ENCODE measurements at places on chromosomes 3 and 15.

DNA sequence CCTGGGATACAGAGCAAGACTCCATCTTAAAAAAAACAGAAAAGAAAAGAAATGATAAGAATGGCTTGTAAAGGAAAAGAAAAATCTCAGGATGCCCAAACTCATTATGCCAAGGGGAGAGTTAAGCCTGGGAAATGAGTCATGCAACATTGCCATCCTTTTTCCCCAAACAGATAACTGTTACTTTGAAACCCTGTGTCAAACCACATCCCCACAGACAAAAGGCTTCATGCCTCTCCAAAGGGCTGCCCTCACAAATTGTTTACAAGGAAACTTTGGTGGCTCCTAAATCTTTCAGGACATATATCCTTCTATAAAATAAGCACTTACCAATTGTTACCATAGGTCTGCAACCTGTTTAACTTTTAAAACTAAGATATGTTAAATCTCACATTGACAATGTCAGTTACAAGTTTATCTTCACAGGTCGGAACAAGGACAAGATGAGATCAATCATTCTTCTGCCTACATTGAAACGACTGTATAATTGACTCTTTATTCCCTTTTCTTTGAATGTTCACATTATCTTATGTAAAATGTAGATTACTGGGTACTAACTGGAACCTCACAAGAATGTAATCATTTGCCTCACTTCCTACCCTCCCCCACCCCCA is 18.6 kb upstream of the SENP7 start:
- no peak for DNase-seq

DNA sequence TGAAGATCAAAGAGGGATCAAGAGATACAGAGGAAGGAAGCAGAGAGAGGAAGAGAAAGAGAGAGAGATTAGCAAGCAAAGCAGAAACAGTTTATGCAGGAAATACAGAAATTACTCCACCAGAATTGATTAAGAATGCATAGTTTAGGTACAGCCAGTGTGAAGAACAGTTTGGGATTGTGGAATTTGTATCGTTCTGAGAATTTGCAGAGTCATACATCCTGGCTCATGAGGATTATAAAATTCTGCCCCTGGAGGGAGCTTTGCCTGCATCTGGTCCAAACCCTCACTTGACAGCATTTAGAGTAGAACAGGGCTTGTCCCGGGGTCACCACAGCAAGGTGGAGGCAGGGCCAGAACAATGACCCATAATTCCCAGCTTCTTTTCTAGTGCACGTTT is 44.1 kb downstream of the MASP1 start:
- no peak for DNase-seq

DNA sequence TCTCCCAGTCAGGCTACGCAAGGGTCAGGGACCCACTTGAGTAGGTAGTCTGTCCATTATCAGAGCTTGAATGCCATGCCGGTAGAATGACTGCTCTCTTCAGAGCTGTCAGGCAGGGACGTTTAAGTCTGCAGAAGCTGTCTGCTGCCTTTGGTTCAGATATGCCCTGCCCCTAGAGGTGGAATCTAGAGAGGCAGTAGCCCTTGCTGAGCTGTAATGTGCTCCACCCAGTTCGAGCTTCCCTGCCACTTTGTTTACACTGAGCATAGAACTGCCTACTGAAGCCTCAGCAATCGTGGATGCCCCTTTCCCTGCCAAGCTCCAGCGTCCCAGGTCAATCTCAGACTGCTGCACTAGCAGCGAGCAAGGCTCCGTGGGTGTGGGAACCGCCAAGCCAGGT is 57.5 kb upstream of the SETMAR start:
- no peak for DNase-seq

- peak; percentile 27 for DNase-seq
Measured at GRCh38 chr3:1131166-1131565, 38.3 kb downstream of the CNTN6 start.

DNA sequence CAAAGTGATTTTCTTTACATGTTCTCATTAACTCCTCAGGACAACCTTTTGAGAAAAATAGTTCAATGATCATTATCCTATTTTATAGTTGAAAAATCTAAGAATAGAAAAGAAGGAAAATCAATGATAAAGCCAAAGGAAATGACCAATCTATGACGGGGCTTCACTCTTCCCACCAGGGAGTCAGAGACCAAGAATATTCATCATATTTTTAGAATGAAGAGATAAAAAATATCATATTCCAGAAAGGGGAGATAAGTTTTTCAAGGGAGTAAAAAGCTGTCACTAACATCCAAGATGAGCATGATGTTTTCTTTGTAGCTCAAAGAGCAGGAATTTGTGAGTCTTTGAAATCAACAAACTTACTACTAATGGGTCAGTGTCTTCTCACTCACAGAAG is 71.5 kb upstream of the LPP start:
- no peak for DNase-seq

- DNase-seq, result no peak
Measured at GRCh38 chr3:131880948-131881347, 153.9 kb downstream of the CPNE4 start.

- DNase-seq, result no peak
Measured at GRCh38 chr3:51282931-51283330, 102.2 kb upstream of the MANF start.

DNA sequence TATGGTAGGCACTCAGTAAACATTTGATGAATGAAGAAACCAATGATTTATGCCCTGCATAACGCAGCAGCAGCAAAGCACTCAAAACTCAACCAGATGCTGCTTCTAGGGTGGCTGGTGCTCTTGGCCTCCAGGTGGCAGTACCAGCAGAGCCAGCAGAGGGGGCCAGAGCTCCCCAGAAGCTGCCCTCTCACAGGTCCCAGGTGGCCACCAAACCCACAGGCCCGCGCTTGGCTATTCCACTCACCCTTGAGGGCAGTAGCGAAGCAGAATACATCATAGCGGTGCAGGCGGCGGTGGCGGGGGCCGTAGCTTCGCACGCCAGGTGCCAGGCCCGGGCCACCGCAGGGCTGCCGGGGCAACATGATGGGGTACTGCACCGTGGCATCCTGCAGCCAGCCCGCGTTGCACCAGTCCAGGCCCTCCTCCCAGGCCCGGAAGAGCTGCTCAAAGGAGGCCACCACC is 16.6 kb downstream of the HAPLN3 start:
- DNase-seq, result peak; percentile 27

- peak; percentile 17 for DNase-seq
Measured at GRCh38 chr15:80779658-80780415, 667 bp downstream of the CEMIP start.

- DNase-seq, result no peak
Measured at GRCh38 chr15:38427380-38427779, 26.5 kb upstream of the FAM98B start.

GRCh38 chr15:95410757-95411156 is 919.7 kb upstream of the NR2F2 start:
- DNase-seq, result no peak

GRCh38 chr3:32436816-32437189 is 45.1 kb downstream of the CMTM7 start:
- DNase-seq, result no peak

DNA sequence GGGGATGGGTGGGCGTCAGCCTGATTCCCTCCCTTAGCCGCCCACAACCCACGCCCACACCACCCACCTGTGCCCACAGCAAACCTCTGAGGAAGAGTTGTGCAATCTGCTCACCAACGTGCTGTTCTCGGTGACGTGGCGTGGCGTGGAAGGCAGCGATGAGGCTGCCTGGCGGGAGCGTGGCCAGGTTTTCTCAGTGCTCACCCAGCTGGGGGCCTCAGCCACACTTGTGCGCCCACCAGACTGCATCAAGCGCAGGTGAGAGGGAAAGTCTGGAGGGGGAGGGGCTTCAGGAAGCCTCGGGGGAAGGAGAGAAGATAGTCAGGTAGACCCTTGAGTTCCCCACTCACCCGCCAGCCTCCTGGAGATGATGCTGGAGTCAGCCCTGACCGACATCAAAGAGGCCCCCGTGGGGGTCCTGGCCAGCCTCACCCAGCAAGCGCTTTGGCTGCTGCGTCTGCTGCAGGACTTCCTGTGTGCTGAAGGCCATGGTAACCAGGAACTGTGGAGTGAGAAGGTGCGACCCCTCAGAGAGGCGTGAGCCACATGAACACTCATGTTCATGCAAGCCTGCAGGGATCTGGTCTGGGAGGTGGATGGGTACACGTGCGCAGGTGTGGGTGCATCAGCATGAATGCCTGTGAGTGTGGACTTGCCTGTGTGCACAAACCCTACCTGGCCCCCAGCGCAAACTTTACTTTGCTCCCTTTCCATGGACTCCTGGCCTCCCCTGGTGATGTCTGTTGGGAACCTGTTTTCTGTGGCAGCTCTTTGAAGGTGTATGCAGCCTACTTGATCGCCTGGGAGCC is 21.7 kb downstream of the NBEAL2 start:
- no peak for DNase-seq

DNA sequence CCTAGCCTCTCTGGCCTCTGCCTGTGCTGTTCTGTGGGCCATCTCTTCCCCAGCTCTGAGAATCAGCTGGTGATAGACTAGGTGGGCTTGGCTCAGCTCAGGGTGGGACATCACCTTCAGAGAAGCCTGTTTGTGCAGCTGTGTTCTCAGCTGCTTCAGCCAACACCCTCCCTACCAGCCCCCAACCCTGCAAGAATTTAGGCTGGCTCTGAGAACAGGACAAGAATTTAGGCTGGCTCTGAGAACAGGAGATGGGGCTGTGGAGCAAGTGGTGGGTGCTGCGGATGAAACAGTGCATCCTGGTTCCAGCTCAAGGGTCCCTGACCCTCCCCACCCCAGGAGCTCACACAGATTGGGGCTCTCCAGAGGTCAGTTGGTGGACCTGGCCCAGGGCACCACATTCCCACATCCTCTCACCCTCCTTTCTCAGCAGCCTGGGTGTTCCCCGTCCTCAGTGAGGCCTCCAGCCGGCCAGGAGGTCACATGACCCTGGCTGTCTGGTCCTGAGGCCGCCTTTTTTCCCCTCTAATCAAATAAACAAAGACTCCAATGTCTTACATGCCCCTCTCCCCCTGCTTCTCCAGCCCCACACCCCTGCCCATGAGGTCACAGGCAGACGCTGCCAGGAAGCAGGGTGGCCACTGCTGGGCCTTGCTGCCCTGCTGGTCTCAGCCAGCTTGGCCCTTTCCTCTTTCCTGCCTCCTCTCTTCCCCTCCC is 14.9 kb downstream of the PLEKHO2 start:
- DNase-seq, result peak; percentile 41

- no peak for DNase-seq
Measured at GRCh38 chr3:72120806-72121778, 336.1 kb upstream of the PROK2 start.

- DNase-seq, result no peak
Measured at GRCh38 chr15:66570327-66570726, 4.5 kb upstream of the LCTL start.

GRCh38 chr3:115624901-115625300 is 1.6 kb downstream of the GAP43 start:
- DNase-seq, result no peak

DNA sequence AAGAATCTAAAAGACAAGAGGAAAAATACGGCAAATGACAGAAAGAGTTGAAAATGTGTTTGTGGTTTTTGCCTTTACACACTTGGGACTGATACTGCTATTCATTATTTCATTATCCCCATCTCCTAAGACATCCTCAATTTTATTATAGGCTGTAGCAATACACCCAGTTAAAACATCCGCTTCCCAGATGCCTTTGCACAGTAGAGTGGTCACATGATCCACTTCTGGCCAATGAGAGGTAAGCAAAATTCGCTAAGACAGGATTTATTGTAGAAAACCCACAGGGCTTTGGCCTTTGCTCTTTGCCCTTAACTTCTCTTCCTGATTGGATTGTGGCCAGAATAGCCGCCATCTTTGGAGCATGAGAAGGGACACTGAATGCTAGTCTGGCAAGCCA is 53.2 kb upstream of the BOC start:
- DNase-seq, result no peak

DNA sequence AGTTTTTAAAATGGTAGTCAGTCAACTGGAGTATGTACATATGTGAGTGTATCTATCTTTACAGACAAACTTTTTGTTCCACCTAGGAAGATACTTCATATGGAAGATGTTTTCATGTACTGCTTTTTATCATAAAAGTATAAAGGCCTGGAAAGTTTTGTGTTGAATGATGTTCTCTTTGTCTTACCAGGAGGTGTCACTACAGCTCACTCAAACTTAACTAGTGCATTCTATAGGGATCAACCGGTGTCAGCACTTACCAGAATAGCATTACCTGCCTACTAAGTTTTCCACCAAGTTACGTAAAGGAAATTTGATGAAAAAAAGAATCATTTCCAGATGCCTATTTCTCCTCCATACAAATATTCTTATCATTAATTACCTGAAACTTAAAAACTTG is 522.6 kb upstream of the SEMA6D start:
- DNase-seq, result no peak

- no peak for DNase-seq
Measured at GRCh38 chr15:98875309-98875708, 132.3 kb downstream of the PGPEP1L start.

- DNase-seq, result no peak
Measured at GRCh38 chr3:114668099-114668498, 374.3 kb downstream of the TIGIT start.

GRCh38 chr3:2578560-2578959 is 479.9 kb downstream of the CNTN4 start:
- DNase-seq, result no peak

DNA sequence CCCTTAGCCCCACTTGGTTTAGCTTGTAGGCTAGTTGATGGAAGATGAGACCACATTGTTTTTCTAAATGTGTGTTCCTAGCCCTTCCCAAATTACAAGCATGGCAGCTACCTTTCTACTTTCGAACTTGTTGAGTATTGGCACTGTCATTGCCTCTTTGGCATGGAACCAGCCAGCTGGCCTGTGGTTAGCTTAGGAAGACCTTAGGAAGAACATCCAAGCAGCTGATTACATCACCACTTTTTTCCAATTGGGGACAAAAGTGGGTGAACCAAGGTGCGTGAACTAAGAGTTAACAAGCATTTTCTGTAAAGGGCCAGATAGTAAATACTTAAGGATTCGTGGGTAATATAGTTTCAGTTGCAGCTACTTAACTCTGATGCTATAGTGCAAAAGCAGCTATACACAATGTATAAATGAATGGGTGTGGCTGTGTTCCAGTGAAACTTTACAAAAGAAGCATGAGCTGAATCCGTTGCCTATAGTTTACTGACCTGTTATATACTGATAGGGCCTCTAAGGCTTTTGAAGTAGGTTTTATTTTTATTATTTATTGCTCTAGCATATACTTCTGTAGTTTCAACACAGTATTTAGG is 8.5 kb downstream of the KLHL18 start:
- DNase-seq, result no peak

DNA sequence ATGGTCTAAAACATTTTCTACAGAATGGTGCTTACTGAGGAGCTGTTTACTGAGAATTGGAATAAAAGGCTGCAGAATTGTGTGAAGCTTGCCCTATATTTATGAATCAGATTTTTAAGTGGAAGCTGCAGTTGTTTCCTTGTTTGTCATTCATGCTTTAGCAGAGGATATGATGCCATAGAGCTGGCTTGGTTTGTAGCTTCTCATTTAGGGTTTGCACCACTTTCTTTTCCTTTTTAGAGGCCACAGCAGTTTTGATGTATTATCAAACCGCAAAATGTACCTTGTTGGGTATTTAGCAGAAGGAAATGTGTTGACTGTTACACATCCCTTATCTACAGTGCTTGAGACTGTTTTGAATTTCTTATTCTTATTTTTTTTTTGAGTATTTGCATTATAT is 66.2 kb downstream of the RASA2 start:
- DNase-seq, result no peak

- no peak for DNase-seq
Measured at GRCh38 chr15:64373360-64373759, 7.9 kb downstream of the PCLAF start.

Data from neuronal stem cell (in vitro differentiated cells).